ENCODE measurements at places on chromosomes 12 and 14. TPM values are rescaled to one million over a fixed set of nuclear protein-coding genes. Genes with fewer than 3 reads are reported as not detected.

Gene STON2
- total RNA-seq, result 1.8 TPM

Gene KSR2
- 0.76 TPM for total RNA-seq

Gene CARMIL3
- total RNA-seq, result 0.48 TPM

Gene AICDA
- 0.17 TPM for total RNA-seq

Gene TUBA1C
- 1,667 TPM for total RNA-seq
